Effector memory CD8-positive, alpha-beta T cell (primary cell): ENCODE measurements at places on chromosomes 3 and 15.

DNA sequence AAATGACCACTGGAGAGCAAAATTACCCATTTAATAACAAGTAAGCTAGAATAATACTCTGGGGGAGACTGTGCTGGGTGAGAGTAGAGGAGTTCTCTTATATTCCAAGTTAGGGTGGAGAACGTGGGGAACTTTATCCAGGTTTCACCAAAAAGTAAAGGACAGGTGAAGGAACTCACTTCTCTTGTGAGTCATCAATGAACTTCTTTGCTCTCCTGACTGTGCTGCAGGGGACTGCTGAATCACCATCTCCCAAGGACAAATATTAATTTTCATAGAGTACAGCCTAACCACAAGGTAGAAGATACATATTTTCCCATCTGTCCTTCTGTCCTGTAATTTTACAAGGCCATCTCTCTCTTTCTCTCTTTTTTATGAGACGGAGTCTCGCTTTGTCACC, 8.3 kb upstream of the PDCD6IP start:
- no peak for DNase-seq
- no peaks in the 10 kb centered on the region for H3K36me3 ChIP-seq
- H3K4me1 ChIP-seq = no peaks in the 10 kb centered on the region
- peaks cover 16% of the 10 kb centered on the region for H3K27me3 ChIP-seq
- no peak overlapping the region for H3K4me3 ChIP-seq

- H3K4me1 ChIP-seq = peaks cover 4% of the 10 kb centered on the region
- H3K27me3 ChIP-seq = no peaks in the 10 kb centered on the region
- H3K27ac ChIP-seq = no peak overlapping the region
- DNase-seq = no peak
- peaks cover 14% of the 10 kb centered on the region for H3K36me3 ChIP-seq
- H3K4me3 ChIP-seq = no peak overlapping the region
Measured at GRCh38 chr3:100756441-100756840, 47.1 kb downstream of the TFG start.

DNA sequence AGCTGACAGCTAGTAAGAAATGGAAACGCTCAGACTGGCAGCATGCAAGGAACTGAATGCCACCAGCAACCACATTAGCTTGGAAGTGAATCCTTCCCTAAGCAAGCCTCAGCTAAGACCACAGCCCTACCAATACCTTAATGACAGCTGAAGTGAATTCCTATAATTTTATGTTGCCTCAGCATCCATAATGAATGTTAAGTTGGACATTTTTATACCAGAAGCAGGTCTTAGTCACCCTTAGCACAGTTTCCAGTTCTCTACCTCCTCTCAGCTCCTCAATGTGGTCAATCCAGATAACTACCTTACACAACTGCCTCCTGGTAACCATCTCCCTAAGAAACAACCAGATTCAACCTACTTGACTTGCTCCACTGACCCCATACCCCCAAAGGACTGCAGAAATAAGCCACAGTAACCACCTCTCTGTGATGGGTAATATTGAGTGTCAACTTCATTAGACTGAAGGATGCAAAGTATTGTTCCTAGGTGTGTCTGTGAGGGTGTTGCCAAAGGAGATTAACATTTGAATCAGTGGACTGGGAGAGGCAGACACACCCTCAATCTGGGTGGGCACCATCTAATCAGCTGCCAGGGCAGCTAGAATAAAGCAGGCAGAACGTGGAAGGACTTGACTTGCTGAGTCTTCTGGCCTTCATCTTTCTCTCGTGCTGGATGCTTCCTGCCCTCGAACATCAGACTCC, 33.5 kb downstream of the NEDD4 start:
- H3K27me3 ChIP-seq = no peaks in the 10 kb centered on the region
- H3K27ac ChIP-seq = peak overlapping the region; percentile 7
- H3K4me3 ChIP-seq = no peak overlapping the region
- no peak for DNase-seq
- H3K4me1 ChIP-seq = no peaks in the 10 kb centered on the region

- no peaks in the 10 kb centered on the region for H3K27me3 ChIP-seq
- peak overlapping the region; percentile 79 for H3K27ac ChIP-seq
- peak overlapping the region; percentile 3 for H3K4me3 ChIP-seq
- peaks cover 41% of the 10 kb centered on the region for H3K36me3 ChIP-seq
- peaks cover 79% of the 10 kb centered on the region for H3K4me1 ChIP-seq
Measured at GRCh38 chr15:64854526-64854925, 12.8 kb downstream of the PLEKHO2 start.

GRCh38 chr3:60053526-60054265, 1003.9 kb upstream of the CFAP20DC start:
- H3K4me1 ChIP-seq = peaks cover 2% of the 10 kb centered on the region
- H3K27ac ChIP-seq = no peak overlapping the region
- H3K27me3 ChIP-seq = no peaks in the 10 kb centered on the region
- H3K4me3 ChIP-seq = no peak overlapping the region

GRCh38 chr3:27521179-27521871, 37.1 kb upstream of the SLC4A7 start:
- no peaks in the 10 kb centered on the region for H3K4me1 ChIP-seq
- H3K36me3 ChIP-seq = no peaks in the 10 kb centered on the region
- H3K4me3 ChIP-seq = no peak overlapping the region
- no peaks in the 10 kb centered on the region for H3K27me3 ChIP-seq
- no peak for DNase-seq
- no peak overlapping the region for H3K27ac ChIP-seq

GRCh38 chr3:64837126-64837738, 149.4 kb upstream of the ADAMTS9 start:
- no peaks in the 10 kb centered on the region for H3K27me3 ChIP-seq
- H3K4me3 ChIP-seq = no peak overlapping the region
- H3K4me1 ChIP-seq = no peaks in the 10 kb centered on the region
- H3K27ac ChIP-seq = no peak overlapping the region
- DNase-seq = no peak
- H3K36me3 ChIP-seq = no peaks in the 10 kb centered on the region

- no peaks in the 10 kb centered on the region for H3K27me3 ChIP-seq
- H3K27ac ChIP-seq = no peak overlapping the region
- no peak overlapping the region for H3K4me3 ChIP-seq
- peaks cover 4% of the 10 kb centered on the region for H3K36me3 ChIP-seq
- no peak for DNase-seq
Measured at GRCh38 chr3:43729707-43730414, 39.1 kb downstream of the ABHD5 start.

GRCh38 chr15:95410757-95411156, 919.7 kb upstream of the NR2F2 start:
- no peak for DNase-seq
- no peaks in the 10 kb centered on the region for H3K36me3 ChIP-seq
- H3K4me1 ChIP-seq = peaks cover 13% of the 10 kb centered on the region
- no peak overlapping the region for H3K4me3 ChIP-seq
- no peak overlapping the region for H3K27ac ChIP-seq
- no peaks in the 10 kb centered on the region for H3K27me3 ChIP-seq

DNA sequence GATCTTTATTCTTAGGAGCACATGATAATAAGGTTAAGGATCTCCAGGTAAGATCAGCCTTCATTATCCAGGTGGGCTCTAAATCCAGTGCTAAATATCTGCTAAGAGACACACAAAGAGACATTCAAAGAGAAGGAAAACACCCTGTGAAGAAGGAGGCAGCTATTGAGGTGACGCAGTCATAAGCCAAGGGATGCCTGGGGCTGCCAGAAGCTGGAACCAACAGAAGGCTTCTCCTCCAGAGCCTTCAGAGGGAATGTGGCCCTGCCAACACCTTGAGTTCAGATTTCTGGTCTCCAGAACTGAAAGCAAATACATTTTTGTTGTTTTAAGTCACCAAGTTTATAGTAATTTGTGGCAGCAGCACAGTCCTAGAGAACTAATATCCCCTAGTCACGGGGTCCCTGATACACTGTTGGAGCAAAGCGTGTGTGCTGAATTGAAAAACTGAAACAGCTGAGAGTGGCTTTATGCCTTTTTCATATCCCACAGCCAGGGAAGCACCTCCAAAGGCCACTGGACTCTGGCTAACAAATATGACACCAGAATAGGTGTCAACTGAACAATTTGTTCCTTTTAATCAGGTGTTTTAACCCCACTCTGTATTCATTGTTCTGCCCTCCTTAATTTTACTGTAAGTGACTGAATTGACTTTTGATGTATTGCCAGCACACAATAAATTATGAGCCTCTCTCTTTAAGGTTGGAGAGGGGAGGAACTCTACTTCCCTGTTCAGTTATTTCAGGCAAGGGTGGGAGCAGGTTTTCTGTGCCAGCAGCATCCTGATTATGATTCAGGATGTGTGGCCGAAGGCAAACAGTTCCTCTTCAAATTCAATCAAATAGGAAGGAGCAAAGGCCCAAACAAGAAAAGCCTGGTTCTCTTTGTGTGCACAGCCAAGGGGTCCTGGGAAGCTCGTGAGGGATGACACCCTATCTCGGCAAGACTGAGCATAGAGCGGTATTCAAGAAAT, 151.8 kb upstream of the HES1 start:
- H3K27me3 ChIP-seq = peaks cover 50% of the 10 kb centered on the region
- no peaks in the 10 kb centered on the region for H3K36me3 ChIP-seq
- DNase-seq = no peak
- no peak overlapping the region for H3K27ac ChIP-seq
- no peaks in the 10 kb centered on the region for H3K4me1 ChIP-seq

- H3K36me3 ChIP-seq = no peaks in the 10 kb centered on the region
- no peak for DNase-seq
- no peak overlapping the region for H3K27ac ChIP-seq
- no peaks in the 10 kb centered on the region for H3K4me1 ChIP-seq
- H3K27me3 ChIP-seq = no peaks in the 10 kb centered on the region
Measured at GRCh38 chr3:168952551-168952950, 711.0 kb downstream of the MECOM start.

DNA sequence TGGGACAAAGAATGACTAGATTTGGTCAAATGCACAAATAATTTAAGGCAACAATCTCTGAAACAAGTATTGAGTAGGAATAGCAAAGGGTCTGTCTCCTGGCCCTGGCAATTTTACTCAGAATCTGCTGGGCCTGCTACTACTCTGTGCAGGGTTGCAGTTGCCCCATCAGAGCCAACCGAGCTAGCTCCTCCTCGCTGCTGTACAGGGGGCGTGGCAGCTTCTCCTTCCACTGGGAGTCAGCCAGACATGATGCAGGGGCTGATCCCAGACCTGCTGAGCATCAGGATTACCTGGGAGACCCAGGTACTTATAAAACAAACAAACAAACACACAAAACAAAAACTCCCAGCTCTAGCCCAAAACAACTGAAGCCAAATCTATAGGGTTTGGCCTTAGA, 30.5 kb upstream of the PXYLP1 start:
- H3K4me1 ChIP-seq = no peaks in the 10 kb centered on the region
- H3K4me3 ChIP-seq = no peak overlapping the region
- H3K27ac ChIP-seq = no peak overlapping the region
- H3K27me3 ChIP-seq = peaks cover 13% of the 10 kb centered on the region
- no peak for DNase-seq

GRCh38 chr3:171108066-171108465, 81.5 kb upstream of the SLC2A2 start:
- H3K4me3 ChIP-seq = no peak overlapping the region
- DNase-seq = no peak
- no peak overlapping the region for H3K27ac ChIP-seq
- H3K4me1 ChIP-seq = peaks cover 4% of the 10 kb centered on the region

- H3K4me3 ChIP-seq = no peak overlapping the region
- H3K27me3 ChIP-seq = no peaks in the 10 kb centered on the region
- peaks cover 2% of the 10 kb centered on the region for H3K36me3 ChIP-seq
- H3K4me1 ChIP-seq = no peaks in the 10 kb centered on the region
- DNase-seq = no peak
Measured at GRCh38 chr3:128341659-128342395, 124.9 kb downstream of the DNAJB8 start.

GRCh38 chr3:146033950-146034349, 127.0 kb downstream of the PLOD2 start:
- H3K36me3 ChIP-seq = no peaks in the 10 kb centered on the region
- H3K27me3 ChIP-seq = no peaks in the 10 kb centered on the region
- no peak overlapping the region for H3K27ac ChIP-seq
- no peaks in the 10 kb centered on the region for H3K4me1 ChIP-seq
- no peak for DNase-seq
- no peak overlapping the region for H3K4me3 ChIP-seq
